ENCODE measurements at places on chromosomes 6 and 20.

DNA sequence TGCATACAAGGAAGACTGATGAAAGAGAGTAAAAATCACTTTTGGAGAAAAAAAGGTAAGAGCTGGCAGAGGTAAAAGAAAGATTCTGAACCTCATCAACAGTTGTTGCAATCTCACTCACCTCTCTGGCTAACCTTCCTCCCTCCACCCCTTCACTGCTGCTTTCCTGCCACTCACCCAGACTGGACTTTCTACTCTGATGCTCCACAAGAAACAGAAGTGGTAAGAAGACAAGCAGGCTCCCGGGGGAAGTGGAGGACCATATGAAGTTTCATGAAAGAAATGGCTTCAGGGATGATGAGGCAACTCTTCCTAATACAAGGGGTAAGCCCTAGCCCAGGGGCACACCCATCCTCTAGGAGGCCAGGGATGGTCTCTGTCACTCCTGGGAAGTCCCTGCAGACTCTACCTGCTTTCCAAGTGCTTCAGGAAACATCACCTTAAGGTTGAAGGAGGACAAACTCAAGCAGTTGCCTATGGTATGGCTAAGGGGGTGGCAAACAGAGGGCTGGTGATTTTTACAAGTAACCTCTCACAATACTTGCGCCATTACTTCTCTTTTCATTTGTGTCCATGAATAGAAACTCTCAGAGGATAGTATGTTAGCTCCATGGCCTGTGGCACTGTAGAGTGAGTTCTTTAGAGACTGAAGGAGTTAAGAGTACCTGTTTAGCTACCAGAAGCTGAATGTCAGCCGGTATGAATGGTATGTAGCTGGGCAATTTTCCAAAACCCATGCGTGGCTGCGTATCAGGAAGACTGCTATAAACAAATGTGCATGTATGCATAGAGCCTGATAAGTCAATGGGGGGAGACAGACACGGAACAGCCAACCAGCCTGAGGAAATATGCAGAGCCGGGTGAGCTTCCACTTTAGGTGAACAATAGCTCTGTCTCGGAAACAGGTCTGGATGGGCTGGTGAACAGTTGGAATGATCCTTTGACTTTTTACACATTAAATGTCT, 112.0 kb downstream of the BACH2 start:
- DNase-seq: peak; percentile 48

GRCh38 chr6:154414021-154414813, 57.6 kb upstream of the IPCEF1 start:
- peak; percentile 87 for DNase-seq

DNA sequence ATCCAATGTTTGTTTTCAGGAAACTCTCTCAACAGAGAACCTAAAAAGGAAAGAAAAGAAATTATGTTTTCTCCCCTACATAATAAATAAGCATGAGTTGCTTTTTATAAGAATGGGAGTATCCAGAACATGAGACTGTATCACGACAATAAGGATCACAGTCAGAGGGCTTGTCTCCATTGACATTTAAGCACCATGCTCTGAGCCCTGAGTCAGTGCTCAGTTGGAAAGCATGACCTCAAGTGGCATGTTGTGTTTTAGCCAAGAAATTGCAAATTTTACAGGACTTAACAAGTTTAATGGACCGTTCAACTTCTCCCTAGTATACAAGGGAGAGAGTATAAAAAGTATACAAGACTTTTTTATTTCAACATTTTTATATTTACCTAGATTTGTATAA, 431.6 kb downstream of the GJA1 start:
- no peak for DNase-seq

DNA sequence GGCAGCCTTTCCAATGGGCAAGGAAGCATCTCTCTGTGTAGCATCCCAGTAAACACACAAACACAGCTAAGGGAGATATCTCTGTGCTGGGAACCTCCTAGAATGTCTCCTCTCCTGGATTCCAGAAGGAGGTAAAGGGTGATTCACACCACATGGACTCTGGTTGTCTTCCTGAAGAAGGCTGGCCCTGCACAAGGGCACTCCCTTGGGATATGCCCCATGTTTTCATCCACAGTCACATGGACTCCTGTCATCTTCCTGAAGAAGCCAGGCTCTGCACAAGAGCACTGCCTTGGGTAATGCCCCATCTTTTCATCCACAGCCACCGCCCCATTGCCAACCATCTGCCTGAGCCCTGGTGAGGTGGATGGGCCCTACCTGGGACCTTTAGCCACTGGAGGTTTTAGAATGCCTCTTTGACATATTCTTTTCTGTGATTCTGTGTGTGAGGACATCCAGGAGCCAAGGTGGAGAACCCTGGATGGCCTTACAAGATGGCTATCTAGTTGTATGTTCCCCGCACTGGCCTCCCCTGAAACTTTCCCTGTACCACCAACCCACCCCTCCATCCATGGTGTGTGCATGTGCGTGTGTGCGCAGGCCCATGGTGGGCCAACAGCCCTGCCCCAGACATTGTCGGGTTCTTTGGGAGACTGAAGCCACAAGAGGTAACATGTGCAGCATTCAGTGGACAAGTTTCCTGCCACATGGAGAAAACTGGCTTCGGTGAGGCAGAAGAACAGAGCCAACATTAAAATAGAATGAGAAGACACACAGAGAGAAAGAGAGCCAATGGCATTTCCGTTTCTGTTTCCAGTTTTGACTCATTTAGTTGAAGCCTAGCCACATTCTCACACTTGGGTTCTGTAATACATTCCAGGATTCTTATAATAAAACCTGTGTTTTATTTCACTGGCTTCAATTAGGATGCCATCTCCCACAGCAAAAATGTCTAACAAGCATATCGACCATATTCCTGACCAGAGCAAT, 110.2 kb upstream of the CST7 start:
- DNase-seq: peak; percentile 63

GRCh38 chr6:12957321-12958051, 240.9 kb downstream of the PHACTR1 start:
- peak; percentile 84 for DNase-seq

DNA sequence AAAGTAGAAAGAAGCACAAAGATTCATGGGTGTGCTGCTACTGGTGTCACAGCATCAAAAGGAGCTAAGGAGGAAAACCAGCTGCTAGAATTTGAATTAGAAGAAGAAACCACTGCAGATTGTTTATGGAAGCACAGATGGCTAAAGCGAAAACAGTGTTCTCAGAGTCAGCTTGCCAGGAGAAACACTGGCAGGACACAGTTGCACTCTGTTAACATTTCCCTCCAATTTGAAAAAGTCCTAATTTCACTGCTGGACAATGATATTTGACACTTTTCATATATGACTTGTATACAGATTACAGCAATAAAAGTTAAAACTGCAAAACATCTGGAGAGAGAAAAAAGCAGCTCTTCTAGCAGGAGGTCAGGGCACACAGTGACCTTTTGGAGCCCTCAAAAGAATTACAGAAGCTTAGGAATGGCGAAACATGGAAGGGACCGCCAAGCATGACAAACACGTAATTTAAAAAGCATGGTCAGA, 314.5 kb downstream of the COL12A1 start:
- no peak for DNase-seq

GRCh38 chr20:13422637-13423036, 201.6 kb downstream of the ISM1 start:
- DNase-seq: peak; percentile 36

Data from ELR (cell line).